ENCODE measurements at places on chromosomes 6 and 20.

DNA sequence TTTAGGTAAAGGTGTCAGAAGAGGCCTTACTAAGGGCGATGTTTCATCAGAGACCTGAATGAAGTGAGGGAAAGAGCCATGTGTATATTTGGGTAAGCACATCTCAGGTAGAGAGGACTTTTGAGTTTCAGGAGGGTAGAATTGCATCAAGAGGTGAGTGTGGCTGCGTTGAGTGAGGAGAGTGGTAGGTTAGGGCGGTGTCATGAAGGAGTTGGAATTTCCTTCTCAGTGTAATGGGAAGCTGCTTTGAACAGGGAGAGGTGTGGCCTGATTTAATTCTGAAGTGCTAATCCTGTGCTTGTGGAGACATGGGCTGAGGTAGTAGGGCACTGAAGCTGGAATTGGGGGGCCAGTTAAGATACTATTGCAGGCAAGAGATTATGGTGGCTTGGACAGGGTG lies 53.9 kb downstream of the IGF2R start:
- DNase-seq, result no peak

GRCh38 chr20:2558581-2559278 lies 22.4 kb downstream of the TMC2 start:
- DNase-seq, result no peak

GRCh38 chr20:51807720-51808250 lies 5.5 kb upstream of the SALL4 start:
- DNase-seq, result no peak

DNA sequence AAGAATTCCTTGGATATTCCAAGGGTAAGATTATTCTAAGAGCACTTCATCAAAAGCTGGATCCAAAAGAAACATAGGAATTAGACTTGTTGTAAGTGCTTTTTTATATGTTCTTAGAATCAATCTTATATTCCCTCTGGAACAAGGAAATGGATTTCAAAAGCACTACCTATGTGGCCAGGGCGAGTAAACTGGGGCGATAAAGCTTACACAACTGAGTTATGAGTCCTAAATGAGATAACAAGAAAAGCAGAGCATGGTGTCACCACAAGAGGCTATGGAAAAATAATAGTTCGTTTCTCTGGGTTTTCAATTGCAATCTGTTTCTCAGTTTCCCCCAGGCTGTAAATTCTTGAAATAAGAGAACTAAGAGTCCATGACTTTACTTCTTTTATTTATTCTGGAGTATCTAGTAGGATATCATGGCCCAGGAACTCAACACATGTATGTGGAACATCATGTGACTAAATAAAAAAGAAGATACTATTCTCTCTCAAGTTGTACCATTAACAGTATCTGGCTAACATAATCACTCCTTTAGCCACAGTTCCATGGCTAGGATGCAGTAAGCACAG lies 51.5 kb downstream of the NUDT3 start:
- no peak for DNase-seq

GRCh38 chr6:167560673-167561569 lies 236.0 kb downstream of the TTLL2 start:
- DNase-seq, result no peak

DNA sequence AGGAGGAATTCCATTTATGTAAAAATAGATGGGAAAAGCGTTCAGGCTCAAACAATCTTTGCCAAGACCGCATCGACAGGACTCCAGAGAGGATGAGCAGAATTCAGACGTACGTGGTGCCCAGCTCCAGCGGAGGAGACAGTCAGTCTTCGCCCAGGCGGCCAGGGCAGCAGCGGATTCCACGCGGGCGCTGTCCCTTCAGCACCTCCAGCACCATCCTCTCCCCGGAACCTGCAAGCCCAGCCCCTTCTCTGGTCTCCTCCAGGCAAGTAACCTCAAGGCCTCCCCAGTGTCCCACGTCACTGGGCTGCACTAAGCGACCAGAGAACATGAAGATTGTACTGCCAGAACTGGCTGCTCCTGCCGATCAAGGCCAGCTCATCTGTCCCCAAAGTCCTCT lies 2.8 kb upstream of the KCNQ2 start:
- DNase-seq, result no peak

GRCh38 chr6:119162134-119162775 lies 83.8 kb upstream of the FAM184A start:
- DNase-seq, result no peak

GRCh38 chr20:63320616-63321147 lies 27.7 kb downstream of the COL20A1 start:
- no peak for DNase-seq

- no peak for DNase-seq
Measured at GRCh38 chr20:41308290-41308711, 9.2 kb downstream of the ZHX3 start.

- DNase-seq, result no peak
Measured at GRCh38 chr6:38131527-38131965, 312.0 kb downstream of the ZFAND3 start.

GRCh38 chr6:98967616-98968015 lies 19.9 kb upstream of the FBXL4 start:
- DNase-seq, result no peak

- DNase-seq, result no peak
Measured at GRCh38 chr20:46195264-46196036, 77.3 kb downstream of the CD40 start.

DNA sequence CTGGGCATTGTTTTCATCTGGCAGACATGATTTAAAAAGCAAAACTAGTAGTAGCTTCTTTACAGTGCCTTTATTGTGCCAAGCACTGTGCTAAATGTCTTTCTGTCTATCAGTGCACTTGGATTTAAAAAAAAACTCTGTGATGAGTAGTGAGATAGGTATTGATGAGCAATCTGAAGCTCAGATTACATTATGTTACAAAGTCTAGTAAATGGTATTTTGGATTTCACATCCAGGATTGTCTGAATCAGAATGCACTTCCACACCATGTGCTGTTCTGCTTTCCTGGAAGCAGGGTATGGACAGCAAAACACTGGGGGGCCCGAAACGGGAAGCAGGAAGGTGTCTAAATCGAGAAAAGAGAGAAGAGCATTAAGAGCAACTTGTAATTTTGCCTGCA lies 103.4 kb upstream of the CCN2 start:
- no peak for DNase-seq

GRCh38 chr20:32780749-32781655 lies 18.8 kb downstream of the DNMT3B start:
- DNase-seq, result no peak

DNA sequence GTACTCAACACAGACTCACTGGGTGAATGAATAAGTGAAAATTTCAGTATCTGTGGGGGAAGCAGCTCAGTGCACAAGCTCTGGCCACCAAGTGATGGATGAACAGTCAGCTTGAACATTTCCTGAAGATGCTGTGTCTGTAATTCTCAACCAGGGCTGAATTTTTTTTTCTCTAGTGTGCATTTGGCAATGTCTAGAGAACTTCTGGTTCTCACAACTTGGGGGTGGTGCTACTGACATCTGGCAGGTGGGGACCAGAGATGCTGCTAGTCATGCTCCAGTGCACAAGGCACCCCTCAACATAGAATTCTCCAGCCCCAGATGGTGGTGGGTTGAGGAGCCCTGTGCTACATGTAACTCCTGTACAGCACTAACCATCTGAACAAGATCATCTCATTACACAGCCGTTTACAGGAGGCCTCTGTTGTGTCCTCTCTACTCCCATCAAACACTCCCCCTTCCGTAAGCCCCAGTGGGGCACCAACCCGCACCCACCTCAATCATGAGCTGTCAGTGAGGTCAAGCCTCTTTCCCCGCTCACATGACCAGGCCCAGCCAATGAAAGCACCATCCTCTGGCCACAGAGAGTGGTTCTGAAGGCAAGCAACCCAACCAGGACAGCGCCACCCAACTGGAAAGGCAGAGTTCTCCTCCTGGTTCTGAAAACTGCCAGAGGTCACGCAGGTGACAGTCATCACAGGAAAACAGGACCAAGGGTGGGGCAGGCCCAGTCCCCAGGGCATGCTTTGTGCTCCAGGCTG lies 103.9 kb upstream of the PMEPA1 start:
- no peak for DNase-seq

- no peak for DNase-seq
Measured at GRCh38 chr20:38581013-38581412, at the start of gene ADIG. ADIG (plus strand) TSS chr20:38581197; CDS start chr20:38581251, 54 bp downstream.

DNA sequence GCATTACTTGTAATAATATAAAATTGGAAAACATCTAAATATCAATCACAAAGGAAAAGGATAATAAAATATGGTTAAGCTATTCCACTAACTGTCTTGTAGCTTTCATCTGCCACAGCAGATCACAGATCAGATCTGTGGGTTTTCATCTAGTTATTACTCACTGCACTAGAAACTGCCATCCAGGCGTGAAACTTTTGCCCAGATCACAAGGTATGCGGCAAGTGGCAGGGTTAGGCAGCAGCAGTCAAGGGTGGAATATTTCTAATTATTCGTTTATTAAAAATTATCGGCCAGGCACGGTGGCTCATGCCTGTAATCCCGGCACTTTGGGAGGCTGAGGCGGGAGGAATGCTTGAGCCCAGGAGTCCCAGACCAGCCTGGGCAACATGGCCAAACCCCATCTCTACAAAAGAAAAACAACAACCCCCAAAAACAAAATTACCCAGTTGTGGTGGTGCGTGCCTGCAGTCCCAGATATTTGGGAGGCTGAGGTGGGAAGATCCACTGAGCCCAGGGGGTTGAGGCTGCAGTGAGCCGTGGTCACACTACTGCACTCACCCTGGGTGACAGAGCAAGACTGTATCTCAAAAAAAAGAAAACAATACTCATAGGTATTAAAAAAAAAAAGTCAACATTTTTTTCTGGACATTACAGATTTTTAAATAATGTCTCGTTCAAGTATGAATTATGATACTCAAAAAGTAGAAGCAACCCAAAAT lies 32.1 kb downstream of the BEND3 start:
- DNase-seq, result no peak

GRCh38 chr6:129100164-129100563 lies 217.2 kb downstream of the LAMA2 start:
- DNase-seq, result no peak

- DNase-seq, result no peak
Measured at GRCh38 chr20:24752612-24753011, 196.5 kb upstream of the CST7 start.

GRCh38 chr20:41068806-41069205 lies 40.2 kb downstream of the TOP1 start:
- no peak for DNase-seq

DNA sequence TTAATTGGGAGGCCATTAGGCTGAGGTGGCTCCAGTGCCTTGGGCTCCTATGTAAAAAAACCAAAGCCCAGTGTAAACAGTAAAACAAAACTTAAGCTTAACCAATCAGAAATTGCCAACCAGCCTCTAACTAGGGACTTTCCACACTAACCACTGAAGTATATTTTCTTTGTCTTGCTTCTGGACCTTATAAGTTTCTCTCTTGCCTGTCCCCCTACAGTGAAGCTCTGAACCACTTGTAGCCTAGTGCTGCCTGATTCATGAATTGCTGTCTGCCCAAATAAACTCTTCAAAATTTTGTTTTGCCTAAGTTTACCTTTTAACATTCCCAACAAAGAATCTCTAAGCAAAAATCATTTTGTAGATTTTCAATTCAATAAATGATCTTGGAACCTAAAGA lies 28.2 kb downstream of the POPDC3 start:
- no peak for DNase-seq

GRCh38 chr6:40359808-40360207 lies 227.4 kb downstream of the LRFN2 start:
- no peak for DNase-seq

- no peak for DNase-seq
Measured at GRCh38 chr6:87837444-87837843, 135.4 kb upstream of the AKIRIN2 start.

DNA sequence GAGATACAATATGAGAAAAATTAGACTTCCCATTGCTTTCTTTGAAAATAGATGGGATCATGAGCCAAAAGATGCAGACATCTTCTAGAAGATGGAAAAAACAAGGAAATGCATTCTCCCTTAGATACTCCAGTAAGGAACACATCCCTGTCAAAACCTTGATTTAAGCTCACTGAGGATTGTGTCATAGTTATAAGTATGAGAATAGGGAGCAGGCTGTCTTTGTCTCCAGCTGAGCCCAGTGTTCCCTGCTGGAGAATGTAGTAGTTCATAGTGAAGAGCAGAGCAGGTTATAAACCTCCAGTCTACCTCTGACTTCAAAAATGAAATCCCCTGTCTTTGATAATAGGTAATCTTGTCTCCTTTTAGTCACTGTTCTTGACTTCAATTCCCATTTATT lies 589.9 kb downstream of the PHF3 start:
- no peak for DNase-seq

DNA sequence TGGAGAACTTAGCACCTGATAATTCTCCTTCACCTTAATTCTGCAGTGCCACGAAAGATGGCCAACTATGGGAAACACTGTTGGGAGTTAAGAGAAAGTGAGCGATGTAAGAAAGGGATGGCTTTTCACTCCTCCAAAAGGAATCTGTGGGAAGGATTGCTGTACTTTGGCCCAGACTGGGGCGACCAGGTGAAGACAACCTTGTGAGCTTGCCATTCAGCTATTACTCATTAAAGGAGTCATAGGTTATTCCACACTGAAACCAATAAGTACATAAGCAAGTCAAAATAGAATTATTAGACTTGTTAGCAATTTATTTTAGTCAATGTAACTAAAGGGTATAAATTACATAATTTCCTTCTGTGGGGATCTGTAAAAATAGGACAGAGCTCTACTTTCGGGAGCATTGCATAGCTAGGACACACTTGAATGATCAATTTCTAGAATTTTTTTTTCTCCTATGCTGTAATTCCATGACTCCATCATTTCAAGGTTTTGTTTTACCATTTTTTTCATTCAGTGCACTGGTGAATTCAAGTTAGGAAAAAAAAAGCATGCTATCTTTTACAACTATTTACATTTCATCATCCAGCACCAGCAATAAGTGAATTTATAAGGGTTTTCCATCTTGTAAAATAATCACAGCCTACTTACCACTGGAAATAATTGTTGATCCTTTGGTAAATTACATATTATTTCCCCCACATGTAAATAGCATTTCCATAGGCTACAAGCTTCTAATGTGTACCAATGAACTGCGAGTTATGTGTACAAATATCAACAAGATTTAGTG lies 231.7 kb downstream of the SIM1 start:
- no peak for DNase-seq

GRCh38 chr6:160358225-160359119 lies 10.3 kb downstream of the SLC22A3 start:
- DNase-seq, result no peak

DNA sequence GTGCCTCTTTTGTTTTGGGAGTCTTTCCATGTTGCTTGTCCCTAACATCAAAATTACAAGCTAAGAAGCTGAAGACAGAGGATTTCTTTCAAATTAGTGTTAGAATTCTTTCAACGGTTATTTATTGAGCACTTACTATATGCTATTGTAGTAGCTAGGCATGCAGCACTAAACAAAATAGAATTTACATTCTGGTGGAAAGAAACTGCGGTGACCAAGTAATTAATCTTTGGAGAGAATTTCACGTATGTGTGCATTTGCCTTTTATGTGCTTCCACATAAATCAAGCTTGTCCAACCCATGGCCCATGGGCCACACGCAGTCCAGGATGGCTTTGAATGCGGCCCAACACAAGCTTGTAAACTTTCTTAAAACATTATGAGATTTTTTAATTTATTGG lies 33.0 kb upstream of the DUSP22 start:
- DNase-seq, result no peak

GRCh38 chr6:38091613-38092012 lies 272.1 kb downstream of the ZFAND3 start:
- no peak for DNase-seq

GRCh38 chr6:53731866-53732636 lies 62.8 kb upstream of the LRRC1 start:
- no peak for DNase-seq
